Activated CD4-positive, alpha-beta T cell treated with anti-CD3 and anti-CD28 coated beads, Interleukin-2, amount 10 ng/mL, durations not matched to agents 24 days and 14 days (primary cell): ENCODE measurements at places on chromosomes 2 and 18. TPM values are rescaled to one million over a fixed set of nuclear protein-coding genes. Genes with fewer than 3 reads are reported as not detected.

DNA sequence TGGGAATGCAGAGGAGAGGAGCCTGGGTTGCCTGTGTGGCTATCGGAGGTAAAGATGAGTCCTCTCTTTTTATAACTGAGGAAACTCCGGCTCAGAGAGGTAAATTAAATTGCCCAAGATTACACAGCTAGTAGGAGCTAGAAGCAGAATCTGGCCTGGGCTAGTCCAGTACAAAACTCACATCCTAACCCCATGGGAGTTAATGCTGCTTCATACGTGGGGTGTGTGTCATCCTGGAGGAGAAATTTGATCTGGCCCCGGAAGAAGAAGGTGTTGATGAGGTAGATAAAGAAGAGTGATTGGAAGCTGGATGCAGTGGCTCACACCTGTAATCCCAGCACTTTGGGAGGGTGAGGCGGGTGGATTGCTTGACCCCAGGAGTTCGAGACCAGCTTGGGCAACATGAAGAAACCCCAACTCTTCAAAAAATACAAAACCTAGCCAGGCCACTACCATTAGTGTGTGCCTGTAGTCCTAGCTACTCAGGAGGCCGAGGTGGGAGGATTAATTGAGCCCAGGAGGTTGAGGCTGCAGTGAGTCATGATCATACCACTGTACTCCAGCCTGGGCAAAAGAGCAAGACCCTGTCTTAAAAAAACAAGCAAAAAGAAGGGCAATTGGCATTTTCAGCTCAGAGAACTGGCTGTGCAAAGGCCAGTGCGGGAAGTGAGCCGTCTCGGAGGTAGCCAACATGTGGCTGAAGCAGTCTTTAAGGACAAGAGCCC lies 33.7 kb downstream of the CTIF start:
- H3K4me1 ChIP-seq, result no peaks in the 10 kb centered on the region
- H3K27ac ChIP-seq, result no peak overlapping the region

DNA sequence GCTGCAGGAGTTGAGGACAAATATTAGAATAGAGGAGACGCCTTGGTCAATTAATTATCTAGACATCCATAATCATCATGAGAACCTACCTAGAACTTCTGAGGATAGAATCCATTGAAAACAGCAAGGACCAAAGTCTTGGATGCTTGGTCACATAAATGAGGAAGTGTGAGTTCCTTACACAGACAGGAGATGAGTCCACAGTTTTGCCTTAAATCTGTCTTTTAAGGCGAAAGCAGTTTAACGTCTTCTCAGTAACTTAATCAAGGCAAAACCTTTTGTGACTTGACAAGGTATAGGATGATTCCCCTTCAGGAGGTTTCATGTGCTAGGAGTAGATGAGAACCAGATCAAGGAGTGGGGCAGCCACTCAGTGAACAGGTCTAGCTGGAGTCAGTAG lies 1783.2 kb upstream of the CELF4 start:
- no peaks in the 10 kb centered on the region for H3K4me1 ChIP-seq
- DNase-seq, result no peak
- no peak overlapping the region for H3K4me3 ChIP-seq

DNA sequence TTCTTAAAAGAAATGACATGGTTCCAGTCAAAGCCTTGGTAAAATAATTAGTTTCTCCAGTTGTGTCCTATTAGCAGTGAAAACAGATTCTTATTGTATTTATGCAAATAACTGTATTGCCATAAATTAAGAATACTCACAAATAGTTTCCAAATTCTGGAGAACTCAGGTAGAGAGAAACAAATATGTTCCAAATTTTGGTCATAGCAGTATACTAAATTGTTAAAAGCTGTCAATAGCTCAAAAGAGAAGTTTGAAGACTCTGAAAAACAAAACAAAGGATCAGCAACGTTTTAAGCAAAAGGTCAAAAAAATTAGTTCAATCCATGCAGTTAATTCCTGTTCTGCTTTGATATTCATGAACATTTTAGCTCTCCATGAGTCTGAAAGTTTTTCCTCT lies 25.5 kb downstream of the ELMOD3 start:
- no peak overlapping the region for H3K27ac ChIP-seq
- H3K36me3 ChIP-seq, result peaks cover 42% of the 10 kb centered on the region
- no peak overlapping the region for H3K4me3 ChIP-seq
- H3K27me3 ChIP-seq, result no peaks in the 10 kb centered on the region

GRCh38 chr18:9647496-9648323 lies 33.4 kb upstream of the PPP4R1 start:
- no peaks in the 10 kb centered on the region for H3K36me3 ChIP-seq
- H3K27me3 ChIP-seq, result peaks cover 13% of the 10 kb centered on the region
- no peak overlapping the region for H3K27ac ChIP-seq

- no peaks in the 10 kb centered on the region for H3K36me3 ChIP-seq
- peaks cover 45% of the 10 kb centered on the region for H3K4me1 ChIP-seq
- peak overlapping the region; percentile 94 for H3K27ac ChIP-seq
- H3K4me3 ChIP-seq, result peak overlapping the region; percentile 69
These were observed 52.8 kb upstream of the RMDN2 start for GRCh38 chr2:37872192-37872750.

DNA sequence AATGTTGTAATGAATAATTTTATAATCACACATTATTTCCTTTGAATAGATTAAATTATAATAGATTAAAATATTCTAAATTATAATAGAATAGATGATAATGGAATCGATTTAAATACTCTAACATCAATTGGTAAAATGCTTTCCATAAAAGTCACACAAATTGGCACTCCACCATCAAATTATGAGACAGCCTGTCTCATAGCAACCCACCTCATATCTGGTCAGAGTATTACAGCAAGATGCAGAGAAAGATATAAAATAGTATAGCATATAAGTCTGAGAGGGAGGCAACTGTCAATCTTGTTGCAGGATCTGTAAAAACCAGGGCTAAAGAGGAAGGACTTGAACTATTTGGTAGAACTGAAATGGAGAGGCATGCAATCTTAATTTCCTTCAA lies 98.4 kb upstream of the NCKAP5 start:
- H3K36me3 ChIP-seq, result no peaks in the 10 kb centered on the region
- H3K4me3 ChIP-seq, result no peak overlapping the region
- no peaks in the 10 kb centered on the region for H3K4me1 ChIP-seq
- H3K27ac ChIP-seq, result no peak overlapping the region
- no peaks in the 10 kb centered on the region for H3K27me3 ChIP-seq

DNA sequence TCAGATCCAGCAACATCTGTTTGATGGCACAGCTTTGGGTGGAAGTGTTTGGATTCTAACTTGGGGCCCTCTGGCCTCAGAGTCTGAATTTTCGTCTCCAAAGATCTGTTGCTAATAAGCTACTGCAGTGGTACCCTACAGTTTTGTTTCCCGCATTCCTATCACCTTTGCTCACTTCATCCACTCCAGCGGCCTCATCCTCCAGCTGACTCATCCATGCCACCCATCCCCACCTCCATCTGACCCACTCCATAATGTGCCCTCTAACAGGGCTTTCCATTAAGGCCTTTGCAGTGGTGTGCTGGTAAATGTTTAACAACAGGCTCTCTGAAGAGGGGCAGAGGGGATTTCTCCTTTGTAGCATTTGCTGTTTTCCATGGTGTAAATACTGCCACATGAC lies 225.5 kb downstream of the TGIF1 start:
- DNase-seq, result no peak
- H3K4me1 ChIP-seq, result no peaks in the 10 kb centered on the region
- no peak overlapping the region for H3K4me3 ChIP-seq
- H3K36me3 ChIP-seq, result no peaks in the 10 kb centered on the region
- no peak overlapping the region for H3K27ac ChIP-seq
- peaks cover 26% of the 10 kb centered on the region for H3K27me3 ChIP-seq

- peaks cover 3% of the 10 kb centered on the region for H3K27me3 ChIP-seq
- no peak for DNase-seq
- H3K27ac ChIP-seq, result no peak overlapping the region
- H3K36me3 ChIP-seq, result no peaks in the 10 kb centered on the region
These were observed 260.7 kb upstream of the MGAT5 start for GRCh38 chr2:133993160-133993559.

DNA sequence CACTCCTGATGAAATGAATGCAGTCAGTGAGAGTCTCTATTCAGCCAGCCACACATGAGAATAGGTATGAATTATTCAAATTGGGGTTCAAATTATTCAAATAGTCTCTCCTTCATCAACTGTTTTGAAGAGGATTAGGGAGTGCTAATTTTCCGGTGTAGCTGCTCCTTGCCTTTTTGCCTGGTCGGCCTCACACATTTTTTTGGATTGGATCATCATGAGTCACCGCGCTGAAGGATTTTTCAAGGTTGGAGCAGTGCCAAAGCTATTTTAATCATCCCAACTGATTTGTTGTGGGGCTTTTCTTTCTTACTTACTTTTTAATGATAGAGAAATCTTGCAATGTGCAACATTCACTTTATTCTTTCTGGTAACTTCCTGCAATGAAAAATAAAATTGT lies 2.4 kb upstream of the DTNA start:
- no peaks in the 10 kb centered on the region for H3K36me3 ChIP-seq
- H3K4me1 ChIP-seq, result peaks cover 1% of the 10 kb centered on the region
- no peak overlapping the region for H3K27ac ChIP-seq
- H3K4me3 ChIP-seq, result no peak overlapping the region

DNA sequence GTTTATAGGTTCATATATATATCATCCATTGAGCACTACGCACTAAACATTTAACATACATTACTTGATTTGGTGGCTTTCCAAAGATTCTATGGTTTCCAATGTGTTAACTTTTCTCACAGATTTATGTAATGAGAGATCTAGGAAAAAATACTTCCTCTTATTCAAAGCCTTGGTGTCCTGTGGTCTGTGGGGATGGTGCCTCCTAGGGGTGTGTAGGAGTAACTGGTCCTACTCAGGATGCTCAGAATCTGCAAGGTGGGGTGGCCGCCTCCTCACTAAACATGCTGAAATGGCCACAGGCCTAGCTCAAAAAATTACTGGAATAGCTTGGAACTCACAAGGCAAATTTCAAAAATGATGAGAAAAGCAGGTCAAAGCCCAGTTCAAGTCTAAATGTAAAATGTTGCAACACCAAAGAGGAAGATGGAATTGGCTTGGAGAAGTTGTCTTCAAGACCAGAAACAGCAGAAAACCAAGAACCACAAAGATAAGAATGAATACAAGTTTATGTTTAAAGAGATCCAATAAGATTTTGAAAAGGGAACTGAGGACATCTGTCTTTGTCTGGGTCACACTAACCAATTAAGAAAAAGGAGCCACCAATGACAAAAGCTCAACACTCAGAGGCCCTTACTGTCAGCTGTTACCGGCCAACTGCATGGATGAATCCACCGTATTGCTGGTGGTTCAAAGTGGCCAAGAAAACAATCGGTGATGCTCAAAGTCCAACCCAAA lies 11.5 kb downstream of the GPR55 start:
- H3K27me3 ChIP-seq, result peaks cover 42% of the 10 kb centered on the region
- peaks cover 17% of the 10 kb centered on the region for H3K4me1 ChIP-seq
- no peak for DNase-seq
- no peaks in the 10 kb centered on the region for H3K36me3 ChIP-seq

GRCh38 chr2:105502625-105503334 lies 103.9 kb upstream of the FHL2 start:
- peaks cover 2% of the 10 kb centered on the region for H3K27me3 ChIP-seq
- H3K4me1 ChIP-seq, result no peaks in the 10 kb centered on the region
- DNase-seq, result peak; percentile 20

DNA sequence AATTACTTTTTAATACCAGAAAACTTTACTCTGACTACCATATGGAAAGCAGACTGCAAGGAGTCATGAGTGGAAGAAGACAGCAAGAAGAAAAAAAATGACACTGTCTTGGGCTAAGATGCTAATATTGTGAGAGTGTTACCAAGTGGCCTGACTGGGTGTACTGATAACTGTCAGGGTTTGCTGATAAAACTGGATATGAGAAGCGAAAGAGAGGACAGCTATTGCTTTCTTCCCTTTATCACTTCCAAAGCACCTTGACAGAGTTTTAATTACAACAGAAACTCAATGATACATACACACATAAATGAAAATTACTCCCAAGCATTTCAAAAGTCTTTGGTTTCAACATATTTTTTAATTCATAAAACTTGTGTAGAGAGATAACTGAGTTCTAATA lies 368.5 kb downstream of the ZEB2 start:
- DNase-seq, result no peak

DNA sequence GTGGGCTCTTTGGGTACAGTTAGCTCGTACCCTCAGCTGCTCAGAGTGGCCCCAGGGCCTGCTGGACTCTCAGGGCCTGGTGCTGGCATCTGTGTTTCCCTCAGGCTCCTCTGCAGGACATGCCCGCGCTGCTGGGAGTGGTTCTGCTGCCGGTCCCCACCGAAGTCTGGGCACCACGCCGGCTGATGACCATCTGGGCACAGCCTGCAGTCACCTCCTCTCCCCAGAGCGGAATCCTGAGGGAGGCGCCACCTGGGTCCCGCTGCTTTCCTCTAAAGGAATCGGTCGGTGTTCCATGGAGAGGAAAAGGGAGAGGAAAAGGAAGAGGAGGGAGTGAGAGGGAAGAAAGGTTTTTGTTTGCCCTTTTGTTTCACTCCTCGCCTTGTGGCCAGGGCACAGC lies 43.6 kb downstream of the MC2R start:
- no peaks in the 10 kb centered on the region for H3K36me3 ChIP-seq
- H3K4me1 ChIP-seq, result no peaks in the 10 kb centered on the region
- H3K4me3 ChIP-seq, result no peak overlapping the region
- no peak for DNase-seq
- no peak overlapping the region for H3K27ac ChIP-seq

- no peaks in the 10 kb centered on the region for H3K36me3 ChIP-seq
- peaks cover 33% of the 10 kb centered on the region for H3K27me3 ChIP-seq
- no peak overlapping the region for H3K27ac ChIP-seq
- H3K4me3 ChIP-seq, result no peak overlapping the region
- H3K4me1 ChIP-seq, result no peaks in the 10 kb centered on the region
- DNase-seq, result no peak
These were observed 5.7 kb upstream of the CELF4 start for GRCh38 chr18:37571266-37571665.

GRCh38 chr18:59067873-59068272 lies 71.8 kb upstream of the SEC11C start:
- H3K36me3 ChIP-seq, result no peaks in the 10 kb centered on the region
- no peak for DNase-seq
- H3K27ac ChIP-seq, result no peak overlapping the region

- H3K4me1 ChIP-seq, result peaks cover 25% of the 10 kb centered on the region
- H3K4me3 ChIP-seq, result peak overlapping the region; percentile 89
- H3K27ac ChIP-seq, result peak overlapping the region; percentile 93
- peaks cover 7% of the 10 kb centered on the region for H3K36me3 ChIP-seq
- H3K27me3 ChIP-seq, result no peaks in the 10 kb centered on the region
These were observed 703 bp downstream of the UGGT1 start for GRCh38 chr2:128091726-128092080.

- peaks cover 8% of the 10 kb centered on the region for H3K27me3 ChIP-seq
- DNase-seq, result no peak
These were observed 25.0 kb downstream of the CELF4 start for GRCh38 chr18:37540424-37541138.

- H3K4me1 ChIP-seq, result no peaks in the 10 kb centered on the region
- peaks cover 53% of the 10 kb centered on the region for H3K36me3 ChIP-seq
- no peak overlapping the region for H3K4me3 ChIP-seq
- H3K27ac ChIP-seq, result no peak overlapping the region
These were observed 19.2 kb downstream of the CTDP1 start for GRCh38 chr18:79698668-79699335.

C2orf72 gene
- 0.63 and 0.66 TPM in 2 replicates for total RNA-seq

REG1A gene
- not detected in 2 replicates for total RNA-seq

EPAS1 gene
- 16.2 and 19.4 TPM in 2 replicates for total RNA-seq

ZNF892 gene
- 4.7 and 5.5 TPM in 2 replicates for total RNA-seq
